ENCODE measurements at places on chromosomes 4 and X.

DNA sequence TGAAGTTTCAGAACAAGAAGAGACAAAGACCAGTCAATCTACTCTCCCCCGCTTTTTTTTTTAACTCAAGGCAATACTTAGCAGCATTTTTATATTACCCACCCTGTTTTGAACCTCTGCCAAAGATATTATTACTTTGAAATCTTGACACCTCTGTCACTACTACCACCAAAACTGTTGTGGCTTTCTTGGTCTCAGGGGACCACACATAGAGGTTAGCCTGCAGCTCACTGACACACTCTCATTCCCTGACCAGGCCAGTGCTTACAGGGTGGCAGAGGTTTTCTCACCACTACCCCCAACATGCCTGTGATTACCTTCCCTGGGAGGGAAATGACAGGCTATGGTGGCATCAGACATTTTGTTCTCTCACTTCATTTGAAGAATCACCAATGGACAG lies 137.4 kb upstream of the STIM2 start:
- DNase-seq, result no peak

GRCh38 chr4:94519925-94520789 lies 68.4 kb downstream of the PDLIM5 start:
- no peak for DNase-seq

GRCh38 chr4:38085751-38086150 lies 125.6 kb downstream of the PTTG2 start:
- no peak for DNase-seq

DNA sequence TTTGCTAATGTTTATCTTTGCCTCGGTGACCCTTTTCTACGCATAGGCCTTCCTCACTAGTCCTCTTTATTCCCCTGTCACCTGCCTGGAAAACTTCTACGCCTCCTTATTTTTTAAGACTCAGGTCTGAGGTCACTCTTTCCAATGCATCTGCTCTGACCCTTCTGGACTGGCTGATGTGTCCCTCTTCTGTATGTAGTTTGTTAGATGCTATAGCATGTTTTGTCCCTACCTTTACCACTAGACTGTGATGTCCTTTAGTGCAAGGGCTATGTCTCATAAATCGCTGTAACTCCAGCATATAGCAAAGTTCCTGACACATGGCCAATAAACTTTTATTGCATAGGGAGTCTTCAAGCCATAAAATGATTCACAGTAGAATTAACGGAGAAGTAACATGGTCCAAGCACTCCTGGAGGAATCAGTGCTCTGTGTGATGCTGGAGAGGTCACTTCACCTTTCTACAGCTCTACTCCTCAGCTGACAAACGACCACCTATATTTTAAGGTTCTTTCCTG lies 872.5 kb upstream of the SLIT2 start:
- no peak for DNase-seq

DNA sequence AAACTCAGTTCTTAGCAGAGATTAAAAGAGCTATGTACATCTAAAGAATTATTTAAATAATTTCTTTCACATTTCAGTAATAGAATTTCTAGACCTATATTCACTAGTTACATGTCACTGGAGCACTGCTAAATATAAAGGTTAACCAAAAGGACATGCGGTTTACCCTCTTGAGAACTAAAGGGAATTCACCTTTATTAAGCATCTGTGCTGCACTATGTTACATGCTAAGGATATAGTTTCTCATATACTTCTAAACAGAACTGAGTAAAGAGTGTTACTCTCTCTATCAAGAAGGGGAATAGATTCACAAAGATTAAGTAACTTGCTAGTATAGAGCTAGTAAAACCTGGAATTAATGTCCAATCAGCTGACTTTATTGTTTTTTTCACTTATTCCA lies 7.6 kb downstream of the SPIN3 start:
- DNase-seq, result no peak

GRCh38 chr4:37648084-37648817 lies 37.9 kb downstream of the RELL1 start:
- DNase-seq, result no peak

DNA sequence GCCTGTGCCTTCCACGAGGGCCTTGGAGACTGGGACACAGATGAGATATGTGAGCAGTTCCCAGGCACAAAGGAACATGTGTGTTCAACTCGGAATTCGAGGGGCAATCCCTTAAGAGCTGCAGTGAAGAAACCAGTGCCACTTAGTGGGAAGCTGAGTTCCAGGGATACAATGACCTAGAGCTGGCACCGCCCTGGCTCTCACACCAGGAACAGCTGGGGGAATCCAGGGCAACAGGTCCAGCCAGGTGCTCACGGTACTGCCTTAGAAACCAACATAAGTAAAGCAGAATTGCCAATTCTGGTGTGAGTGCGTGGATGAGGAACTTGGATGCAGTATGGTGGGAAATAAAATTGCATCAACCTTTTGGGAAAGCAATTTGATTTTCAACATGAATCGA lies 122.9 kb downstream of the AFAP1 start:
- no peak for DNase-seq

DNA sequence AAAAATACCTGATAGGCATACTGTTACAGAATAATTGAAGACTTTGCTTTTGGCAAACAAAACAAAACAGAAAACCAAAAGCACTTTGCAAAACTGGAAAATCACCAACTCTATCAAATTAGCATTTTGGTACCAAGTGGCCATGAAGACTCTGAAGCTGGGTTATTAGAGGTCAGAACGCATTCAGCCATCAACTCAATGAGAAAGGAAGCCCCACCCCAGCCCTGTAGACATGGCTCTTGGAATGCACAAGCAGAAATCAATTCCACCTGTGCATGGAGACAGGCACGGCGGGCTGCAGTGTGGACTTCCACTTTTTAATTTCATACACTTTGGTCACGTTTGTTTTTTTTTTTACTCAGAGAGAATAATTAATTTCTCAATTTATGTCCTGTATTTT lies 93.6 kb upstream of the DHX15 start:
- no peak for DNase-seq

- no peak for DNase-seq
Measured at GRCh38 chr4:81903212-81903611, 431.5 kb upstream of the RASGEF1B start.

DNA sequence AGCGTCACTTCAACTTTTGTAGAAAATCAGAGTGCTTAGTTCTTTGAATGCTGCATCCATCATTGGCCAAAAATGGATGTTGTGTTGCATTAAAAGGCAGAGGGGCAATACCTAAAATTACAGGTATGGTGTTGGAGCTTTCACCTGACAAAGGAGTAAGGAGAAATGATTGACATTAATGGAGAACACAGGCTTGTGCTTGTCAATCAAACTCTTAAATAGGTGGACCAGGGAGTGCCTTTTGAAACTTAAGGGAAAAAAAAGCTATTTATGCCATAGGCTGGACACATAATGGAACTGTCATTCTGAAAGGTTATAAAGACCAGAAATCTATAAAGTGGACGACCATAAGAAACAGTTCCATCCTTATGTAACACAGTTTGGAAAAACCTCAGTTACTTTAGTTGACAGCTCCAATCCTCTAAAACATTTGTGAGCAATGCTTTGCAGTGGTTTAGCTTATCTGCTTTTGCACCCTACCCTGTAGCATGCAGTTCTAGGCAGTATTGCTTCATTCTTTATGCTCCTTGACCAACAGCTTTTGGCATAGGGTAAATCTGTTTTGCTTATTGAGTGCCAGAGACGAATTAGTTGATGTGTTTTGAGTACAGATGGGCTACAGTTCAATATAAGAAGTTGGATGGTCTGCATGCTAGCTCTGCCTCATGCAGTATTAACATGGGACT lies 2.4 kb downstream of the HADH start:
- DNase-seq, result no peak

DNA sequence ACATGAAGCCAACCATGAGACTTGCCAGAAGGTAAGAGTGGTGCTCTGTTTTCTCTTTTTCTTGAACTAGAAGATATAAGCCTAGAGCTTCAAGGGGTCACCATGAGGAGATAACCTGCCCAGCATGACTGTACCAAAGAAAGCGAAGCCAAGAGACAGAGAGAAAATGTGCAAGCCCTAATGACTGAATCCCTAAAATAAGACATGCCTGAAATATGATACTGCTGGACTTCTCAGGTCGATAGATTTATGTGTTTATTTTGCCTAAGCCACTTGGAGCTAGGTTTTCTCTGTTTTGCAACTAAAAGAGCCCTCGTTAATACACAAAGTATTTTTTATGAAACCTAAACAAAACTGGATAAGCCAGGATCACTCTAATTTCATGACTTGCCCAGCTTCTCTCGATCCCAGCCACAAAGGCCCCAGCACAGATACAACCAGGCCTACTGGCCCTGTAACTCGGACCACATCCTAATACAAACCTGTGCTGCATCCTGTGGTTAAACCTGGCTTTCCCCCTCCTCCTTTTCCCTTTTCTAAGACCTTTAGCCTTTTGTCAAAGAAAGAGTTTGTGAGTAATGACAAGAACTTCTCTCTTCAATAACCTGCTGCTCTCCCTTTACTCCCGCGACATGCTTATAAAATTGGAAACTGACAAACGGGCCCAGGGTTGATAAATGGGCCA lies 185.8 kb downstream of the APBB2 start:
- no peak for DNase-seq

GRCh38 chr4:3682236-3683076 lies 83.7 kb upstream of the ADRA2C start:
- no peak for DNase-seq

DNA sequence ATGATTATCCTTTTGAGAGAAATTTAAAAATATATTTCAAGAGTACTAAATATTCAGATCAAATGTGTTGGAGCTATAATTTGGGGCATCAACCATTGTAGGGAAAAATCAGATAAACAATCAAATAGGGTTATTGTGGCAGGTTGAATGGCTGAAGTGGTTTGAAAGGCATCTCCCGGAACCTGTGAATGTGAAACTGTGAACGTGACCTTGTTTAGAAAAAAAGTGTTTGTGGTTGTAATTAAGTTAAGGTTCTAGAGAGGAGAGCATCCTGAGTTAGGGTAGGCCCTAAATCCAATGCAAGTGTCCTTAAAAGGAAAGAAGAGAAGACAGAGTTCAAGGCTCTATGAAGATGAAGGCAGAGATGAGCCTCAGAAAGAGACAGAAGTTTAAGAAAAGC lies 37.4 kb downstream of the ADGRA3 start:
- no peak for DNase-seq

GRCh38 chr4:55906323-55906722 lies 42.4 kb upstream of the CEP135 start:
- DNase-seq, result no peak

DNA sequence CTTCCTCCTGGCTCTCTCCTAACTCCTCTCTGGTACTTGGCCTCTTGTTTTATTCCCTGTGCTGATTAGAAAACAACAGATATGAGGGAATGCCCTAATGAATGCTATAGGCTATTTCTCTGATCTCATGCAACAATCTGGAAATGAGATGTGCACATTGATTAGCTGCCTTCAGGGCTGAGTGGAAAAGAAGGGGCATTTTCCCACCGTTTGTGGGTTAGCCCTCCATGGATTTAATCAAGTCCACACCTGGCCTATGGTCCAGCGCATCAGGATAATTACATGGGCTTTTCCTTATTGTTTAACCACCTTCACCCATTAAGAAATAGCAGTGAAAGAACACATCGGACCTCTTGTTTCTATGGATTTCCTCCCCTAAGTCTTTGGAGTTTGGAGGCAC lies 70.0 kb downstream of the CAPN6 start:
- DNase-seq, result no peak

DNA sequence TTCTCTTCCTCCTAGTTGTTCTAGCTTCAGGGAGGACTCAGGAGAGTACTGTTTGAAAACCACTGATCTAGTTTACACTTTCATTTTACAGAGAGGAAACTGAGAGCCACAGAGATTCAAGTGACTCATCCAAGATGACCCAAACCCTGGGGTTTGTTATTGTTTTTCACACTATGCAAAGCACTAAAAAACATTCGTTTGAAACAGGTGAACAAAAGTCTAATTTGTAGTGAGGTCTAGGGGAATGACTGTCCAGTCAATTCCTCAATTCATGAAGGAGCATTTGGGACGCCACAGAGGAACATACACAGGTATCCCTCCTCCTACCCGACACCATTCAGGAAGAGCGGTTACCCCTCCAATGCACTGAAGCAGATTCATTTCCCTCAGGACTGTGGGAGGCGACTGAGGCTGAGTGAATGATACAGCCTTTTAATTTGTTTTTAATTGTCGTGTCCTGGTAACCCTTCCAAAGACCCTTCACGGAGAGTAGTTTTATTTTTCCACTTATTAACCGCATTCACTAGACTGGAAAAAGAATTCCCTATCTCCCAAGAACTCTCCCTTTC lies 30.3 kb downstream of the TLR10 start:
- no peak for DNase-seq

GRCh38 chrX:18465051-18465450 lies 39.6 kb downstream of the CDKL5 start:
- no peak for DNase-seq
